ENCODE measurements at places on chromosomes 13 and 19.

GRCh38 chr19:34220472-34221063, 33.8 kb upstream of the GARRE1 start:
- DNase-seq = peak; percentile 51

- DNase-seq = no peak
These were observed 12.6 kb upstream of the F7 start for GRCh38 chr13:113092776-113093579.

DNA sequence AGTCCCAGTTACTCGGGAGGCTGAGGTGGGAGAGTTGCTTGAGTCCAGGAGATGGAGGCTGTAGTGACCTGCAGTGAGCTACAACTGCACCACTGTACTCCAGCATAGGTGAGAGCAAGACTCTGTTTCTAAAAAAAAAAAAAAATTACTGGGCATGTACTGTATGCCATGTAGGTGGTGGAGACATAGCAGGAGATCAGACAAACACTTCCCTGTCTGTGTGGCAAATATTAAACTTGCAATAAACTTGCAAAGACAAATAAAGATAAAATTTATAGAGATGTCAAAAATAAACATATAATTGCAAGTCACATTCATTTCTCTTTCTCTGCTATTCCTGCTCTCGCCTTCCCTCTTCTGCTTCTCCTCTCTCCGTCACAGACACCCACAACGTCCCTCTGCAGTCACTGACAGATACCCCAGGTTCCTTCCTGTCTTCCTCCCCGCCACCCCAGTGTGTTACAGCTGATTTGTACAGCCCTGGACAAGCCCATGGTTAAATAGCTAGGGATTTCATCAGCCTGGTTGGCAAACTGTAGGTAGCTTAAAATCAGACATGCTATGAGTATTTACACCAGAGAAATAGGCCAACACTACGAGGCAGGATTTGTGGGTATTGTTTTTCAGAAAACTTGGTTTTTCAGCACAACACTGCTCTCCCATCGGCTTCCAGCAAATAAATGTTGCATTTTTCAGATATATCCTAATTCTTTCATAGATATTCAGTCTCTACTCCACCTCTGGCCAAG, 1.3 kb upstream of the CD177 start:
- no peak for DNase-seq

DNA sequence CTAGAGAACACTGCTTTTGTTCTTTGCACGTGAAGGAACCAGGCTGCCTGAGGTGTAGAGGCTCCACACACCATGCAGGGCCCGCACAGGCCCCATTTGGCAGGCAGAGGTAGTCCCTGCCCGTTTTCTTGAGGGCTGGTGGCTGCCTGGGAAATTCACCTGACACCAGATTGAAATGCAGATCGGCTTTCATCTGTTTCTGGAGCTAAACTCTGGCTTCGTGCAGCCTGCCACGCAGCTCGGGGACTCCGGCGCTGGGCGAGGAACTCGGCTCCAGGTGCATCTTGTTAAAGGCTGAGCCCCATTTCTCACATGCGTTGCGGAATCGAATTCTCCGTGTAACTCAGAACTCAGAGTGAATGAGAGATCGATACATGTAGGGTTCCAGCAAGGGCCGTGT, 37.7 kb downstream of the ATP11A start:
- DNase-seq = no peak

DNA sequence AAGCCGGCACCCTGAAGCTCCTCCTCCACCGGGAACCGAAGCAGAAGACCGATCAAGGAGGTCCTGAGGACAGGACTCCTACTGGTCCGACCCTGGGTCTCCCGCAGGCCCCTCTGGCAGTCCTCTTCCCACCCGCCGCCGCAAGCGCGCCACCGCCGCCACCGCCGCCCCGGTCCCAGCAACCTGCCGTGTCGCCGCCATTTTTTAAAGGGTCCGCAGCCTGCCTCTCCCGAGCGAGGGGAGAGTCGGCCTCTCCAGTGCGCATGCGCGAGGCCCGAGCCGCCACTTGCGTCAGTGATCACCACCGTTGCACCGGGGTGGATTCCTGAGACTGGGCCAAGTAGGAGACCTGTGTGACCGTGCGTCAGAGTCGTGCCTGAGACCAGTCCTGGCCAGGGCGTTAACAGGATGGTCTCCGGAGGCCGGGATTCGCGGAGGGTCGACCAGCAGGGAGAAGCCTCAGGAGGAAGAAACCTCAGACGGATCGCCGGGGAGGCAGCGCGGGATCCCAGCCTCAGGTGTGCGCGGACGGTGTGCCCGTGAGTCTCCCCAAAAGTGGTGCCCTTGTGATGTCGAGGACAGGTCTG, 51.6 kb downstream of the ZNF146 start:
- DNase-seq = peak; percentile 40

GRCh38 chr13:98492335-98493041, 84.4 kb downstream of the STK24 start:
- DNase-seq = no peak

DNA sequence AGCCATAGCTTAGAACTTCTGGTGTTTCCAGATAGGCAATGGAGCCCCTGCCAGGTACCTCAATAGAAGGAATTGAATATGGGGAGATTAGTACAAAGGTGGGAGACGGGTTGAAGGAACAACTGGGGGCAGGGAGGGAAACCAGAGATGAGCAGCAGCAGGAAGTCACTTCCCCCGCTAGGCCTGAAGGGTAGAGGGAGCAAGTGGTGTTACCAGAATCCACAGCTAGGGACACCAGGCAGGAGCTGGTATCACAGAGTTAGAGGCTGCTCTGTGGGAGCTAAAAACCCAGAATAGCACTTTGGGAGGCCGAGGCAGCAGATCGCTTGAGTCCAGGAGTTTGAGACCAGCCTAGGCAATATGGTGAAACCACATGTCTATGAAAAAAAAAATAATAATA, 15.3 kb upstream of the HNRNPUL1 start:
- no peak for DNase-seq
